HS-27A (cell line): ENCODE measurements at places on chromosomes 6 and 20.
A peak's percentile ranks its signal among the peaks of the same experiment; 100 is the strongest.

- DNase-seq = no peak
Measured at GRCh38 chr6:89555031-89555430, 83.5 kb downstream of the LYRM2 start.

- DNase-seq = no peak
Measured at GRCh38 chr6:146331013-146331412, 212.6 kb upstream of the RAB32 start.

DNA sequence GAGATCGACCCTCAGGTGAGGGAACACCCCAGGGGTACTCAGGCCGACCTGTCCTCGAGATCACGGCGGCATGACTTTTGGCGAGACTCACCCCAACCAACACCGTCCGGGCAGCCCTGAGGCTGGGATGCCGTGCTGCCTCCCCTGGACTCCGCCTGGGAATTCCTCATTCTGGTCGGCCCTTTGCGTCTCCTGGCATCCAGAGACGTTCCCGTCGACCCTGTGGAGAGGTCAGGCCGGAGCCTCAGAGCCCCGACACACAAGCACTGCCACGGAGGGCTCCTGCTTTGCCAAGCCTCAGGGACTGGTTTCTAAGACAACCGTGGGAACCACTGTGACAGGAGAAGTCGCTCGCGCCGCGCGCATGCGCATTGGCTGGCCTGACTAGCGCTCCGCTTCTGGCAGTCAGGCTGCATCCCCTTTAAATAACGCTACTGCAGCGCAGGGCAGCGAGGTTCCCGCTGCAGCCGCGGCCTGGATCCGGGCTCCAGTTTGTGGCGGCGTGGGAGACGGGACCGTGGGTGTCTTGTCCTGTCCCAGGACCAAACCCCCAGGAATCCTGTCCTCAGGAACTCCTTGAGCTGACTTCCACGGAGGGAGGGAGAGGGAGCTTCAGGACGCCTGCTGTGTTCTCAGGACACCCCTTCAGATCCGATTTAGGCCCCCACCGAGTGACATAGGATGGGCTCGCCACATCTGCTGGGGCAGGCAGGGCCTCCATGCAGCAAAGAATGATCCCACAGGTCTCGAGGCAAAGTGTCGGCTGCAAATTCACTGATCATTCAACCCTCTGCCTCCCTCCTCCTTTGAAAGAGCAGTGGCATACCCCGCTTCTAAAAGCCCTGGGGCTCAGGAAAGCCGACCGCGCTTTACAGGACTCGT is 163.2 kb upstream of the ZNF337 start:
- no peak for DNase-seq

DNA sequence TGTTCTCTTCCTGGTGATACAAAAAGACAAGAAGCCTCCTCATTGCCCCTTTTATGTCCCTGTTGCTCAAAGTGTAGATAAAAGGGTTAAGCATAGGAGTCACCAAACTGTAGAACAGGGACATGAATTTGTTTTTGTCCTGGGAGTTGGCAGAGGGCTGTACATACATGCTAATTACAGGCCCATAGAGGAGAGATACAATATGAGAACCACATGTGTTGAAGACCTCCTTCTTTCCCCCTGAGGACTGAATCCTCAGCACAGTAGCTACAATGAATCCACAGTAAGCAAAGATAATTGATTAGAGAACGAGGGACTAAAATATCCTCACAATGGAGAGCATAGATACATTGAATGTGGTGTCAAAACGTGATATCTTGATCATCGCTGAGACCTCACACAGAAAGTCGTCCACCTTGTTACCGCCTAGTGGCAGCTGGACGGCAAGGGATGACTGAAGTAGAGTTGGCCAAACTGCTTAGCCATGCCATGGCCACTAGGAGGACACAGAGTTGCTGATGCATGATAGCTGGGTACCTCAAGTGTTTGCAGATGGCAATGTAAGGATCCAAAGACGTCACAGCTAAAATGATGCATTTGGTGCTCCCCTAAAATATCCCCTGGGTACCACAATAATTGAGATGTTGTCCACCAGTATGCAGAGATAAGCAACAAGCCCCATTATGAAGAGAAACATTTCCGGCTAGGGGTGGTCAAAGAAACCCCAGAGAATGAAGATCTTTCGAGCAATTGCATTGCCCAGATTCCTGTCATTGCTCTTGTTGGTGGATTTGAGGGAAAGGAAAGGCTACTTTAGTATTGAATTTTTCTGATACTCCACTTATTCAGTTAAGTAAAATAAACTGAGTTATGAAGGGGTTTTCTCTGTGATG is 15.0 kb downstream of the OR2B3 start:
- peak; percentile 34 for DNase-seq

DNA sequence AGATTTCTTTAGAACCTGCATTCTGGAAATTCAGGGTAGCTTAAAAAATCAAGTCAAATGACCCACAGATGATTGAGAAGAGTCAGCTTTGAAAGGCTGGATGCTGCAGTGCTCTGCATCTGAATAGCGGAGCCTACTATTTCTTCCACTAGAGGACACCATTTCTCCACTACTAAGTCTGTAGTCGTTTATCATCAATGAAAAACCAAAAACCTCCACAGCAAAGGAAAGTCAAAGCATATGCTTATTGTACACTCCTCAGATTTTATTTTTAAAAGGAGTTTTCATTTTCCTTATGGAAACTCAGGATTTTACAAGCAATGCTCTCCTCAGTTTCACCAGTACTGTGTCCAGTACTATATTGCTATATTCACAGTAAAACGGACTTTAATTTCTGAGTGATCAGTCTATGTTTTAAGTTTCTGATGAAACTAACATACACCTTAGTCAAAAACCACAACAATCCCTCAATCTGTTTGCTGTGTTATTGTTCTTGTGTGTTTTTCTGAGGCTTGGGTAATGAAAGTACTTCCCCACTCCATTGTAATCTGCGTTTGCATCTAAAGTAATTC is 50.5 kb upstream of the ENPP5 start:
- DNase-seq = no peak

DNA sequence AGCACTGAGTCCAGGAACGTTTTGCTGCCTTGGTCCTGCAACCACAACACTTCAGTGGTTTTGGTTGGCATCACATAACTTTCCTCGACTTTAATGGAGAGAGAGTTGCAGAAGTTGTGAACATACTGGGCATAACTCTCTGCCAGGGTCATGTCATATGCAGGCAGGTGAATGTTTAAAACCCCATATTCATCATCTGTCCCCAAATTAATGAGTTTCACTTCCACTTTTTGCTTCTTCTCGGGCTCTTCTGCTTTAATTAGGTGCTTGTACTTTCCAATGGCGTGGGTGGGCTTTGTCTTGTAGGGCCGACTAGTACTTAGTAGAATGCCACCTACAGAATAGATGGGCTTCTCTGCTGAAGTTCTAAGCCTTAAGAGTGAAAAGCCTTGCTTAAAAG is 45.2 kb upstream of the TFAP2A start:
- DNase-seq = no peak

DNA sequence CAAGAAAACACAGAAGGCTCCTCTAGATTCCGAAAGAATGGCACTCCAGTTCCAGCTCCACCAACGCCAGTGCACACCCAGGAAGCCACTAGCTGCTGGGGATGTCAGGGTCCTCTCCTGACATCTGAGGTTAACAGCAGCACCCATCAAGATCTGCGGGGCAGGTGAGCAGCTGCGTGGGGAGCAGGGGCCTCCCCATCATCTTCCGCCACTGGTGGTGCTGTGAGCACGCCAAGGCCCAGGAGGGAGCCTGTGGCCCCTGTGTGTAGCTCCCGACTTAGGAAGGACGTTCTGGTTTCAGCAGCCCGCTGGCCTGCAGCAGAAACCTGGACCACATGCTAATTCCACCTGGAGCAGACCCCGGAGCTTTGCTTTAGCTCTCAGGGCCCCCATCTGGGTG is 386.2 kb downstream of the TAF4 start:
- no peak for DNase-seq

- DNase-seq = no peak
Measured at GRCh38 chr6:36323062-36323461, 13.6 kb downstream of the BNIP5 start.

- no peak for DNase-seq
Measured at GRCh38 chr6:33728438-33728837, 16.9 kb upstream of the UQCC2 start.

DNA sequence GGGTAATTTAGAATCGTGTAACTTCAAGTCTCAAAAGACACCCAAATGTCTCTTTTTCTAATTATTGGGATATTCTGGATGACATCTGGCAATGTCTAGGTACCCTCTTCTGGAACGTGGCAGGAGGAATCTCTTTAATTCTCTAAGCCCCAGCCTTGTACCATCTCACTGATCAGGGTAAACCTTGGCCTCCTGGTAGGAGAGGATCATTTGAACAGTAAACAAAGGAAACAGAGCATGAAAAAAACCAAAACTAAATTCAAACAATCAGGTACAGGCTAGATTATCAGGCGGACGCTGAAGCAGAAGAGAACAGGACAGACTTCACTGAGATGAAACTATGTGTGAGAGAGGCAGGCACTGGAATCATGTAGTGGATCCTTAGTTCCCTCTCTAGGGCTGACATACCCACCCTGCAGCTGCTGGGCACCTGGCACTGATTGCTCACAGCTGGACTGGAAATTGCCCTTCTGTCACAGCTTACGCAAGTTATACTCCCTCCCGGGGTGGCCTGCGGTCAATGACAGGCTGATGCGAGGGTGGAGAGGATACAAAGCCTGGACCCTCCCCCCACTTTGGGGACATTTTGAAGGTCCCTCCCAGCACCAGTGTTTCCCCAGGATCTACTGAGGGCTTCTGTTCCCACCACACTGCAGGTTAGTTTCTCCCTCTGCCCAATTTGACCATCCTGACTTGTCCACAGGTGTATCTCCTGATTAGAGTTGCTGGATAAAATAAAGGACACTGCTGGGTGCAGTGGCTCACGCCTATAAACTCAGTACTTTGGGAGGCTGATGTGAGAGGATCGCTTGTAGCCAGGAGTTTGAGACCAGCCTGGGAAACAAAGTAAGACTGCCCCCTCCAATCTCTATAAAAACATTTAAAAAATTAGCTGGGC is 20.6 kb upstream of the ZBTB24 start:
- DNase-seq = no peak

DNA sequence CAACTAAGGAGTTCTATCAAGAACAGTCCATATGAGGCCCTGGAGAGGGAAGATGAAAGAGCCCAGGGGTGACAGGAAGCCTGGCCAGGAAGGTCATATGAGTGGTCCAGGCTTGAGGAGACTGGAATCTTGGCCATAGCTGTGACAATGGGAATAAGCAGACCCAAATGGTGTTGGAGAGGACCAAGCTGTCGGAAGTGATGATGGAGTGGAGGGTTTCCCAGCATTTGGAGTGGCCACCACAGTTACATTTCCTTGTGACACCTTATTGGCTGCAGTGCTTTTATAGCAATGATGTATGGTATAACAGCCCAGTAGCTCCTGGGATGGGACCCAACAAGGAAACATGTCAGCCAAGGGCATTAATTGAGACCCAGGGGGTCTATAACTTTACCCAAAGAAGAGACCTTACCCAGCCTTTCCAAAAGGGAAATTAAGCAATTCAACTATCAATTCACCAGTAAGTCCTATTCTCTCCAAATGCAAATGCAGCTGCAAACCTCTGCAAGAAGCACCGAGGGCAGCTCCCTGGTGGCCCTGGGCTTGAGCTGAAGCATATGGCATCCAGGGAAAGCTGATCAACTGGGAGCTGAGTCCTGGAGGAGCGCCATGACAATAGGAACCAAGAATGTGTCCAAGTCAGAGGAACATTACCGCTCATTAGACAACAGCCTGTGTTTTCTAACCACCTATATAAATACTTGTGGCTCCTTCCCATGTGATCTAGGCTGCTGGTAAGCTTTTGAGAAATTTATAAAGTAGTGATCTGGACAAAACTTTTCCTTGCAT is 219.4 kb downstream of the SOD2 start:
- no peak for DNase-seq

DNA sequence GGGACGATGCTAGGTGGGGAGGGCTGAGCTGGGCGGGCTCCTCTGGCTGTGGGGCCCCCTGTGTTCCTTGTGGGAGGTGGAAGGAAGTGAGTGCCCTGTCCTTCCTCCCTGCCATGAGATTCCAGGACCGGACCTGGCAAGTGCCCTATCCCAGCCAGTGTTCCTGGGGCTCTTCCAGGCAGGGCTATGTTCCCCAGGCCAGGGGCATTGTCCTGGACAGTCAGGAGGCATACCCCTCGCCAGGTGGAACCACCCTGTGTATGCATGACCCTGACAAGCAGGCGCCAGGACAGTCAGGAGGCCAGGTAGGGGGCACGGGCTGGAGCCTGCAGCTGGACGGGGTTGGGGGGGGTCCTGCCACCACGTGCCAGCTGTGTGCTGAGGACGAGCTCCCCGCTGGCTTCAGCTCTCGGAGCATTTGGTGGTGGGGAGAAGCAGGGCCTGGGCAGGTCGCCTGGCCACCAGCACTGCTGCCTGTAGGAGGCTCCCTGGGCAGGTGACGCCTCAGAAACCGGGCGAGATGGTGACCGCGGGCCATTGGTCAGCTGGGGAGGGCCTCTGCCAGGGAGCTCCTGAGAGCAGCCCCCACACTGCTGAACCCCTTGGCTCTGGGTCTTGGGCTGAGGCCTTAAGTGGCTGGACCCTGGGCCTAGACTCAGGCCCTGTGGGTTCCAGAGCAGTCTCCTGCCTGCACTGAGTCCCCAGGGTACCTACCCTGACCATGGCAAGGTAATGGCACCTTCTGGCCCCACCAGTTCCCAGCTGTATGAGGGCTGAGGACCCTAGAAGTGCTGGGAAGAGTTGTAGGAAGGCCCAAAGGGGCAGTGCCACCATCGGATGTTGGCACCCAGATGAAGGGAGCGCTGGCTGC is 694 bp downstream of the SLC17A9 start:
- DNase-seq = no peak

DNA sequence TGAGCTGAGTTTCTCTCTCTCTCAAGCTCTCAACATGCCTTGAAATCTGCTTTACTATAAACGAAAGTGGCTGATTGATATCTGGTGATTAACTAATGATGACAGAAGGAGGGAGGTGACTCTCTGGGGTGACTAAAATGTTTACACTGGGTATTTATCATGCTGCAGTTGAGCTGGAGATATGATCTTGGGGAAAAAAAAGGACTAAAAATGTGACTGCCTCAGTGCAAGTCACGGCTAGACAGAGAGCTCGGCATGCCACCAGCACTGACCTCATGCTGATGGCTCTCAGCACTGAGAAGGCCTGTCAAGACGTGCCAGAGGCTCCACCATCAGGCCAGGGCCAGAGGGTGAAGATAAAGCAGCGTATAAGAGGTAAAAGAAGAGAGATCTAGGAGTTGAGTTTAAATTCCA is 103.1 kb upstream of the SPACA1 start:
- no peak for DNase-seq

GRCh38 chr20:12566596-12566995 is 442.2 kb upstream of the SPTLC3 start:
- no peak for DNase-seq

DNA sequence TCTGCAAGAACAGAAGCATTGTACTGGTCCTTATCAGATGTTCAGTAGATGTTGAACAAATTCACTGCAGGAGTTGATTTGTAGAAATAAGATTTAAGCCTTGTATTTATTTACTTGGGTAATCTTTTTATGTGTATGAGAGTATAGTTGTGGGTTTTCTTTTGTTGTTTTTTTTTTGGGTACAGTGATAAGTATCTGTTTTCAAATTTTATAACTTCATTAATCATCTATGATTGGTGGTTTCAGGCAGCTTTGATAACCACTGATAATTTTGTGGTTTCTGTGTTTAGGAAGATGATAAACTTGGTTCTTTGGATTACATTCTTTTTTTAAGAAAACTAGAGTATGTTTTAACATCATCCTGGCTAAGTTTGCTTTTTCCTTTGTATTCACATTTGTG is 2.8 kb downstream of the AFDN start:
- no peak for DNase-seq

- no peak for DNase-seq
Measured at GRCh38 chr20:598133-598850, 11.8 kb downstream of the TCF15 start.

- no peak for DNase-seq
Measured at GRCh38 chr6:54646069-54646950, 200.3 kb upstream of the FAM83B start.

GRCh38 chr20:36154700-36155628 is at the start of gene EPB41L1:
EPB41L1 (plus strand) TSS chr20:36154740; CDS start chr20:36173778, 19,038 bp downstream.
- no peak for DNase-seq
